ENCODE measurements at places on chromosomes 12 and 14.
A peak's percentile ranks its signal among the peaks of the same experiment; 100 is the strongest.

DNA sequence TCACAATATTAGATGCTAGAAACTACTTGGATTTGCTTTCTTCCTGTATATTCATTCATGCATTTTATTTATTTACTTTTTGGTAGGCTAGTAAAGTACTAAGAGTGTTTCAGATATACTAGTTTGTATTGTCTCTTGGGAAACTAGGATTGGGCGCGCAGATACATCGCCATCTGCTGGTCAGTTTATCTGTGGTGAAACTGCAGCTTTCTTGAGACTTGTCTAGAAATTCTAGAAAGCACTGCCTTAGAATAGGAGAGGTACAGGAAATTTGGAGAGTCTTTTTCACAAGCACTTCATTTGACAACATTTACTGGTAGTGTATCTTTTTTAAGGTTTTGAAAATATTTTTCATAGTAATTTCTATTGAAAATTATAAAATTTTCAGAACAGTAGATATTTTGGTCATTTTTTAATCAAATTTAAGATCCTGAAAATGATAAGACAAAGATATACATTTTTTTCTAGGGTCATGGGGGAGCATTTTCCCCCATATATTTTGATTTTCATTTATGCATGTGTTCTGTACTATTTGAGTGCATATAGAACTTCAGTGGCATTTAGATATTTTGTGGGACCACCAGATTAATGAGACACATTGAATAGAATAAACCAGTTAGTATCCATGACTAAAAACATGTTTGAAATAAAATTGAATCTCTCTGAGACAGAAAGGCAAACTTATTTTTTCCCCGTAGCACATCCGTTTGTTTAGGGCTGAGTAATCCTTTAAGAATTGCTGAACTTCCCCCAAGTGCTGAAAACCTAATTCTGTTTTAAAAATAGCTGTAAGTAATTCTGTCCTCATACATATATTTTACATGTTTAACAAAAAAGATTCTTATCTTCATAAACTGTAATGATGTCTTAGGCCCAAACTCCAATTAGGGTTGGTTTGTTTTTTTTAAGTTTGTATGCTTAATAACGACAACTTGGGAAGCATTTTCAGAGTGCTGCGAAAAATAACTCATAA, 44.5 kb downstream of the SLC38A6 start:
- DNase-seq, result peak; percentile 75

DNA sequence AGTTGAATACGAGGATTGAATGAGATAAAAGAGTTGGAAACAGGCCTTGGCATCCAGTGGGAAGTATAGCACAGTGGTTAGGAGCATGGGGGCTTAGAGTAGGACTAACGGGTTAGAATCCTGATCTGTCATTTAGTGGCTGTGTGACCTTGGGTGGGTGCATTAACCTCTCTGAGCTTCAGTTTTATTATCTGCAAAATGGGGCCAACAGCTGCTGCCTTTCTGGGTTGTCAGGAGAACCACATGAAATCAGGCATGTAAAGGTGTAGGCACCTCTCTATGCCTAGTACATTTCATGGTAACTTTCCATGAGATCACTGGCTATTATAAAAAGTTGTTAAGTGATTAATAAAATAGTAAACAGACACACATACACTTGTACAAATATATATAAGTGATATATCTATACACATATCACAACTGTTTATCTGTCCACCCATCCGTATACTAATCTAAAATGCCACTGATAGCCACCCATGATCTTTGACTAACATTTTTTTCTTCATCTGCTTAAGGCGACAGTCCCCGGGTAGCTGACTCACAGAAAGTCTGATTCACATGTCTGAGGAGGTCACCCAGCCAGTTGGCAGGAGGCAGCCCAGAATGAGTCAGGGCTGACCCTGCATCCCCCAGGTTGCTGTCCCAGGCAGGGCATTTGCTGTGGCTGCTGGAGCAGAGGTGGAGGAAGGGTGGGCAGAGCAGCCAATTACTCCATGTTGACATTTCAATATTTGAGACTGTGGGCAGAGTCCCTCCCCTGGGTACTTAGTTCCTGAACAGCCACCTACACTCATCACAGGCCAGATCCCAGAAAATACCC, 125.6 kb upstream of the NOS1 start:
- no peak for DNase-seq

DNA sequence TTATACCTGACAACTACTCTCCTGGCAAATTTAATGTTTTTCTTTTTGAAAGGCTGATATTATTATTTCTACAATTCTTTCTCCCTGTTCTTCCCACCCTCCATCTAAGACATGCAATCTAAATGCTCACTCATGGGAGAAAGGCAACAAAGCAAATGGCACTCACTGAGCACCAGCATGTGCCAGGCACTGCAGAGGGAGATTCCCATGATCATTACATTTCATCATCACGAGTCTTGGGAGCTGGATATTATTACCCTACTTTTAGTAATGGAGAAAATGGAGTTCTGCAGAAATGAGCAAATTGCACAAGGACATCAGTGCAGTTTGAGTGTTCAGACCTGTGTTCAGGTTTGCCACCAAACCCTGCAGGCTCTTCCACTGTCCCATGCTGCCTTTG, 27.9 kb downstream of the PPM1H start:
- no peak for DNase-seq

GRCh38 chr12:64431791-64432190, 20.1 kb upstream of the TBK1 start:
- DNase-seq, result no peak

- no peak for DNase-seq
These were observed 61.4 kb upstream of the SCN8A start for GRCh38 chr12:51529651-51529970.

DNA sequence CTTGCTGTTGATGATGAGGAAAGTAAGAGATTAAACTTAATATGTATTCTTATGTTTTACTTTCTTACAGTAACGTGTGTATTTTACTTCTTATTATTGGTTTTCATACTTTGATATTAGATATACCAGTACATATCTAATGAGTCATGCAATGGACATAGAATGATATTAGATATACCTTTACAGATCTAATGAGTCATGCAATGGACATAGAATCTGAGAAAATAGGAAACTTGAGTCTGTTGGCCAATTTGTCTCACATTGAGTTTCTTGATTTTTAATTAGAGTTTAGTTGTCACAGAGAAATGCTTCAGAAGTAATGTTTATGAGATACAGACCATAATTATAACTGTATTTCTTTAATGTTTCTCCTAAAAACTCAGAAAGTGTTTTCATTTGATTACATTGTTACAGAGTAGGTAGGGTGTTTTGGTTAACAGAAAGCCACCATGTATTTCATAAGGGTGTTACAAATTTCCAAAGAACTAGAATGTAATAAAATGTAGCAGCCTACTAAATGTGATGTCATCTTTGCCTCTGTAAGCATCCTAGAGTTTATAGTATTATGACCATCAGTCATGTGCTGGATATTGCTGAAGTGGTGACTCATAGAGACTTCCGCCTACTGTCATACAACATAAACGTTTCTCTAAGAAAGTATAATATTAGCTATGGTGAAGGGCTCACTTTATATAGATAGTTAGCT, 3.0 kb downstream of the GAS2L3 start:
- no peak for DNase-seq

GRCh38 chr12:55940065-55940732, 9.2 kb downstream of the DGKA start:
- peak; percentile 92 for DNase-seq

- DNase-seq, result no peak
These were observed 15.3 kb downstream of the CLEC6A start for GRCh38 chr12:8471090-8471489.

DNA sequence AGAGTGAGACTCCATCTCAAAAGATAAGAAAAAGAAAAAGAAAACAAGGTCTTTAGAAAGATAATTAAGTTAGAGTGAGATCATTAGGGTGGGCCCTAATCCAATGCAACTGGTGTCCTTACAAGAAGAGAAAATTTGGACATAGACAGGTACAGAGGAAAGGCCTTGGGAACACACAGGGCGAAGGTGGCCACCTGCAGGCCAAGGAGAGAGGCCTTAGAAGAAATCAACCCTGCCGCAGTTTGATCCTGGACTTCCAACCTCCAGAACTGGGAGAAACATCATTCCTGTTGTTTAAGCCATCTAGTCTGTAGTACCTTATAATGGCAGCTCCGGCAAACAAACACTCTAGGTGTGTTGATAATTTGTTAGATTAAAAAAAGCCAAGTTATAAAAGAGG, 491.9 kb downstream of the MED13L start:
- no peak for DNase-seq

- no peak for DNase-seq
These were observed 152.1 kb upstream of the GSC start for GRCh38 chr14:94921882-94922585.

DNA sequence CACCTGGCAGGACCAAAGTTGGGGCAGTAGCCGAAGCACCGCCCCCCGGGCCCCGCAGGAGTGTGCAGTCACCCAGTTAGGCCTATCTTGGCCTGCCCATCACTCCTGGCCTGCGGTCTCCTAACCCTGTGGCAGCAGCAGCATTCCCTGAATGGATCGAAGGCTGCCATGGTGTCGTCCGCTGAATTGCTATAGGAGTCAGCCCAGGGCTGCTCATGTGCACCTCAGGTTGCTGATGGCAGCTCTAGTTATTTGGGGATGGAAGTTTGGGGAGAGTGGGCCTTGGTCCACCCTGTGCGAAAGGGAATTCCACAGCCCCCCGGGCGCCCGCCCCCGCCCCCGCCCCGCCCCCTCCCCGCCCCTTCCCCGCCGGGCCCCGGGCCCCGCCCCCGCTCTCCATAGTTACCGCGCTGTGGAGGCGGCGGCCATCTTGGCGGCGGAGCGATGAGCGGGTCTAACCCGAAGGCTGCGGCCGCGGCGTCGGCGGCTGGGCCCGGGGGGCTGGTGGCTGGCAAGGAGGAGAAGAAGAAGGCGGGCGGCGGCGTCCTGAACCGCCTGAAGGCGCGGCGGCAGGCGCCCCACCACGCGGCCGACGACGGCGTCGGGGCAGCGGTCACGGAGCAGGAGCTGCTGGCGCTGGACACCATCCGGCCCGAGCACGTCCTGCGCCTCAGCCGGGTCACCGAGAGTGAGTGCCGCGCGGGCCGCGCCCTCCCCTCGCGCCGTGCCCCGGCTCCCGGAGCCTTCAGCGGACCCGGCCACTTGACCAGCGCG, at the start of gene UNC119B:
Gene UNC119B (plus strand): TSS at position 428 of the 774 bp plus-strand sequence. CDS start 17 bp downstream, at position 445.
- DNase-seq, result peak; percentile 87

- no peak for DNase-seq
These were observed 274.7 kb downstream of the DAD1 start for GRCh38 chr14:22314183-22314820.

DNA sequence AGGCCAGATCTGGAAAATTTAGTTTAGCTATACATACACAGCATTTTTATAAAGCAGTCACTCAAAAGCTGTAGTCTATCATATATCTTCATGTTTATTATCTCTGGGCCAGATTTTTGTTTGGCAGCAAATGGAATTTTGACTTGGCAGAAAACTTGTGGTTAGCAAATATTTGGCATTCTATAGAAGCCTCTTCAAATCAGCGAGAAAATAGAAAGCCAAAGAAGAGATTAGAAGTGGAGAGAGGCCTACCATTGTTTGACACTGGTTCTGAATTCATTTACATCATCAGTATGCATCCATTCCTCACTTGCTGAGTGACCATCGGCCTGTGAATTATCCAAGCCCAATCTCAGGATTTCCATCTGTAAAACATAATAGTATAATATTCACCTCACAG, 1077.6 kb downstream of the GALC start:
- DNase-seq, result no peak

DNA sequence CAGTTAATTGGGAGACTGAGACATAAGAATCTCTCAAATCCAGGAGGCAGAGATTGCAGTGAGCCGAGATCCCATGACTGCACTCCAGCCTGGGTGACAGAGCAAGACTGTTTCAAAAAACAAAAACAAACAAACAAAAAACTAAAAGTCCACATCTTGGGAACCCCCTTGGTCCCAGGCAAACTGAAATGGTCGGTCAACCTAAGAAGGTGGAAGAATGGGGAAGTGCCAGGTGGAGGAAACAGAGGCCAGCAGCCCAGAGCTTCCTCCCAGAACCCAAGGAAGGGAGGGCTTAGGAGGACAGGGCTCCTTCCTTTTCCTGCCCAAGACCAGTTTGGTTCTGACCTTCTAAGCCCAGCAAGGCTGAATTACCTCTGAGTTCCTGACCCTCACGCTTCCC, 121.0 kb upstream of the FUT8 start:
- DNase-seq, result no peak

- no peak for DNase-seq
These were observed 132.7 kb upstream of the DYRK2 start for GRCh38 chr12:67515679-67516340.

- peak; percentile 65 for DNase-seq
These were observed 27.4 kb upstream of the METAP2 start for GRCh38 chr12:95446506-95446900.

GRCh38 chr14:90159688-90160087, 96.7 kb upstream of the PSMC1 start:
- DNase-seq, result no peak

DNA sequence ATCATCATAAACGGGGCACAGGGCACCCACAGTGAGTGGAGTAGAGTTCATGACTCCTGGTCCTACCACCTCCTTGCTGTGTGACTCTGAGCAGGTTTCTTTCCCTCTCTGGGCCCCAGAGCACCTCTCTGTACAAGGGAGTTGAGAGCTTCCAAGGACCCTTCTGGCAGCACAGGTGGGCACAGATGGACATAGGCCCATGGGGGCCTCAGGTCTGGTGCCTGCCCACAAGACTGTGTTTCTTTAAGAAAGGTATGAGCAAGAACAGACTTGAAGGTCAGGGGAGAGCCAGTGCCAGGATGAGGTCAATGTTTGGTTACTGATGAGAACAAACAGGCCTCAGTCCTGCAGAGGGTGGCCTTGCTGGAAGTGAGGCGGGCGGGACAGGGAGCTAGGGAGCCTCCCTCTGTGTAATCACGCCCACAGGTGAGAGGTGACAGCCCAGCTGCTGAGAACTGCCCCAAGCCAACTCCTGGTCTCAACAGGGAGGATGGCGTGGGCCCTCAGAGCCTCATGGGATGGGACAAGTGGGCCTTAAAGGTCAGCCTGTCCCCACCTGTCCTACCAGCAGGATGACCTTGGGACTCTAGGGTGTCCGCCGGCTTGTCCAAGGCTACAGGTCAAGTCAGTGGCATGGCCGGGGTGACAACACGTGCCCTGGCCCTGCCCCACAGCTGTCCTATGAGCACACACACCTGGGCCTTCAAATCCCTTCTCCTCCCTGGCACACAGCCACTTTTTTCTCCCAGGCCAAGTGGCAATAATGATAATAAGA, 49.1 kb downstream of the CCDC85C start:
- no peak for DNase-seq

DNA sequence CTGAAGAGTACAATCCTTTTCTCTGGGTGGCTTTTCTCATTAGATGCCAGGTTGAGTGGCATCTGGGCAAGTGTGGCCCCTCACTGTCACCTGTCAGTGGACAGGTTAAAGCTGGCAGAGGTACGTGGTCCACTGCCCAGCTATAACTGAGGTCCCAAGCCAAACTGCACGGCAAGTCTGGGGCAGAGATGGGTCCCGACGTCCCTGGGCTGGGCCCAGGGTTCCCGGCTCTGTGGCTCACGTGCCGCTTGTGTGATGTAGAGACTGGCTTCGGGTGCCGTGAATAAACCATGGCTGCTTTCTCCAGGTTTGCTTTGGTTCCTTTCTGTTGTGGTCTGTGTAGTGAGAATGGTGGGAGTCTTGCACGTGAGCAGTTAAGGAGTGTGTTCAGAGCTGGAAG, 77.7 kb downstream of the WDR20 start:
- DNase-seq, result no peak

- no peak for DNase-seq
These were observed 10.6 kb upstream of the NCOR2 start for GRCh38 chr12:124577986-124578385.

Measured in sciatic nerve (tissue), 2 donors.